ENCODE measurements at places on chromosomes 2 and 18. TPM values are rescaled to one million over a fixed set of nuclear protein-coding genes. Genes with fewer than 3 reads are reported as not detected.

DNA sequence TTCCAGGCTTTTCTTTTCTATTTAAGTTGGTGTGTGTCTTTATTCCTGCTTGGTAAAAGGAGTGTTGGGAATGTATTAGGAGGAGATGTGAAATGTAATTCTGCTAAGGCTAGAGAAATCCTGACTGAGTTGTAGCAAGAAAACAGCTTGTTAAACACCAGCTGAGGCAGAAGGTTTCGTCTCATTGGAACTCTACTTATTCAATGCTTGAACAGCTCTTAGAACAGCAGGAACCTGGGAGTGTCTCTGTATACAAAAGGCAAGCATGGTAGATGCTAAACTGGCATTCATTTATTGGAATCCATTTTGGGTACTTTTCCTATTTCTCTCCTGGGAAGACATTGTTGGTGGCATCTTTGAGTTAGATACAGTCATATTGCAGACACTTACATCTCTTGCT lies 280.9 kb downstream of the HRH4 start:
- no peak for DNase-seq

- no peak for DNase-seq
These were observed 21.2 kb upstream of the ME2 start for GRCh38 chr18:50857694-50858093.

- peak; percentile 64 for DNase-seq
These were observed 74.0 kb downstream of the BCL11A start for GRCh38 chr2:60479226-60480088.

DNA sequence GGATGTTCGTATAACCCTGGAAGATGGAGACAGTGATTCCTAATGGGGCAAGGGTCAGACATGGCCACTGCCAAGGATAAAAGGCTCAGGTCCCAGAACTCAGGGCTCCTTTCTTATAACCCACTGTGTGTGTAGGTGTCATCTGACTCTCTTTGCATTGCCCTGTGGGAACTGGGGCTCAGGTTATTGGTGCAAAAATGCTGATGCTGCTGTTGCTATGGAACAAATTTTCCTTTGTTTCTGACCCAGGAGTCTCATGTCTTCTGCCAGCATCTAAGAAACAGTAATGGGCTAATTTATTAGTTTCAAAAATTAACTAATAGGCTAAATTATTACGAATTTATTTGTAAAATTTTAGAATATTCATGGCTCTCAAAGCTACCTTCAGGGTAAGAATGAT lies 24.3 kb upstream of the LDLRAD4 start:
- DNase-seq: no peak

- no peak for DNase-seq
These were observed 234.4 kb upstream of the RGPD4 start for GRCh38 chr2:107592280-107592624.

DNA sequence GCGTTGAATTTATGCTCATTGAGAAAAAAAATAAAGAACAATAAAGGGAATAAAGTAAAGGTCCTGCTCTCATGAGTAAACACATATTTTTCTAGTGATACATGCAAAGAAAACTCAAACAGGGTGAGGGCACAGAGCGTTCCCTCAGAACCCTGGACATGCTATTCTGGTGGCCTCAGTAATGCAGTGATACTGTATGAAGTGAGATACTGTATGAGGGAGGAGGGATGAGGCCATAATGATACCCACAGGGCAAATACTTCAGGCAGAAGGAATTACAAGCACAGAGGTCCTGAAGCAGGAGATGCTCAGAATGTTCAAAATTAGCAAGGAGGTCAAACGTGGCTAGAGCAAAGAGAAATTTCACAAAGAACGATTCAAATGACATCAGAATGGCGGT lies 28.4 kb upstream of the RNU4ATAC start:
- DNase-seq: peak; percentile 65

CD207 gene
- not detected for total RNA-seq

ARHGEF33 gene
- 0.06 TPM for total RNA-seq

TMEM200C gene
- 6.5 TPM for total RNA-seq

All from PC-3 (cell line).